ENCODE measurements at places on chromosomes 7 and 10.

GRCh38 chr10:46001187-46001756 is 29.0 kb downstream of the TIMM23 start:
- DNase-seq: no peak

- DNase-seq: peak; percentile 69
Measured at GRCh38 chr7:30914596-30914995, 2.9 kb downstream of the AQP1 start.

GRCh38 chr10:130992802-130993523 is 318.6 kb downstream of the TCERG1L start:
- DNase-seq: no peak

- DNase-seq: no peak
Measured at GRCh38 chr10:19947215-19947614, 131.0 kb downstream of the PLXDC2 start.
